Left ventricle myocardium inferior (tissue), 1 donor: ENCODE measurements at places on chromosomes 11 and 22.

DNA sequence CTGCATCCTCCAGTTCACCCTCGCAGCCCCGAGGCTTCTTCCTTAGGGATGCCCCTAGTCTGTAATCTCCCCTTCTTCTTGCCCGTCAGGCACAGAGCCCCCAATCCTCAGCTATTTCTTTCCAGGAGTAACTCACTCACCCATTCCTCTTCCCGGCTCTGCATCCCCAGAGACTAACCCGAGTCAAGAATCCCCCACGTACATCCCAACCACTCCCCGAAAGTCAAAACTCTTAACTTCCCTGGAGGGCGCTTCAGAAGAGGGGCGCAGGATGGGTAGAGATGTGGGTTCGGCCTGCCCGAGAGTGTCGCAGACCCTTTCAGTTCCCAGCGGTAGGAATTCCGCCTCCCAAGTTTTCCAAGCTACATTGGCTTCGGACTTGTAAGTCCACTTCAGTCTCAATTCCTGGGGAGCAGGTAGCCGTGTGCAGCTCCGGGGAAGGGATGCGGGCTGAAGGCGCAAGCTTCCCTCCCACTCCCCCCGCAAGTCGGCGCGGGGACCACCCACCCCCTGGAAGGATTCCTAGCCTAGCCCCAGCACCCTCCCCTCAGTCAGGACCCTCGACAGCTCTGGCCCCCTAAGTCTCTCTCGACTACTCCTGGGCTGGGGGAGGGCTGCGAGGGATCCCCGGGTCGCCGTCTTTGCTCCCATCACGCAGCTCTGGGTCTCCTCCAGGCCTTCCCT is 871 bp downstream of the BDNF start:
- DNase-seq, result no peak

DNA sequence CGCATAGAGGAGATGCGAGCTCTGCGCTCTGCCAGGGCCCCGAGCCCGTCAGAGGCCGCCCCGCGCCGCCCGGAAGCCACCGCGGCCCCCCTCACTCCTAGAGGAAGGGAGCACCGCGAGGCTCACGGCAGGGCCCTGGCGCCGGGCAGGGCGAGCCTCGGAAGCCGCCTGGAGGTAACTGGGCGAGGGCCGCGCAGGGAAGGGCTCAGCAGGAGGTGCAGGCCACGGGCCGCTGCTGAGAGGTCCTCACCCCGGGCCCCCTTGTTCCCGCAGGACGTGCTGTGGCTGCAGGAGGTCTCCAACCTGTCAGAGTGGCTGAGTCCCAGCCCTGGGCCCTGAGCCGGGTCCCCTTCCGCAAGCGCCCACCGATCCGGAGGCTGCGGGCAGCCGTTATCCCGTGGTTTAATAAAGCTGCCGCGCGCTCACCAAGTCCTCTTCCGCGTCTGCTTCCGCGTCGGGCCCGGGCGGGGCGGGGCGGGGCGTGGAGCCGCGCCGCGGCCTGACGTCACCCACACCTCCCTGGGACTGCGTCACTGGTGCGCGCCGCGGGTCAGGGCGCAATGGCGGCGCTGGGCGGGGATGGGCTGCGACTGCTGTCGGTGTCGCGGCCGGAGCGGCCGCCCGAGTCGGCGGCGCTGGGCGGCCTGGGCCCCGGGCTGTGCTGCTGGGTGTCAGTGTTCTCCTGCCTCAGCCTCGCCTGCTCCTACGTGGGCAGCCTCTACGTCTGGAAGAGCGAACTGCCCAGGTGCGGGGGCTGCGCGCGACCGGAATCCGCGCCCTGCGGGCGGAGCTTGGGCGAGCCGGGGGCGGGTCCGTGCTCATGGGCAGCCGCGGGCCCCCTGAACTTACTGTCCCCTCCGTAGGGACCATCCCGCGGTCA is at the start of gene RCE1:
Gene RCE1, plus strand, starts transcription at position 546 of the 880 bp plus-strand sequence. Its CDS starts 15 bp downstream, at position 561.
- peak; percentile 91 for DNase-seq

GRCh38 chr22:37203354-37204044 is 8.8 kb downstream of the SSTR3 start:
- no peak for DNase-seq

DNA sequence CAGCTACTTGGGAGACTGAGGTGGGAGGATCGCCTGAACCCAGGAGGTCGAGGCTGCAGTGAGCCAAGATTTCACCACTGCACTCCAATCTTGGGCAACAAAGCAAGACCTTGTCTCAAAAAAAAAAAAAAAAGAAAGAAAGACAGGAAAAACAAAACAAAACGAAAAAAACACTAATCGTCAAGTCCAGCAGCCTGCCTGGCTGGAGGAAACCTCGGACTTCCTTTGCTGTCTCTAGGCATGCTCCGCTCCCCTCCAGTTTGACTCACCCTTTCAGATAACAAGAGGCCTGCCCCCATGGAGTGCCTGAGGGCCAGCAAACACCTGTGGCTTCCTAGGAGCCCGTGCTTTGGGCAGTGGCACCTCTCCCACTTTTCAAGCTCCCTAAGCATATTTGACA is 28.8 kb upstream of the CHKA start:
- no peak for DNase-seq

- DNase-seq, result no peak
Measured at GRCh38 chr11:97354576-97354975, 964.8 kb downstream of the JRKL start.

DNA sequence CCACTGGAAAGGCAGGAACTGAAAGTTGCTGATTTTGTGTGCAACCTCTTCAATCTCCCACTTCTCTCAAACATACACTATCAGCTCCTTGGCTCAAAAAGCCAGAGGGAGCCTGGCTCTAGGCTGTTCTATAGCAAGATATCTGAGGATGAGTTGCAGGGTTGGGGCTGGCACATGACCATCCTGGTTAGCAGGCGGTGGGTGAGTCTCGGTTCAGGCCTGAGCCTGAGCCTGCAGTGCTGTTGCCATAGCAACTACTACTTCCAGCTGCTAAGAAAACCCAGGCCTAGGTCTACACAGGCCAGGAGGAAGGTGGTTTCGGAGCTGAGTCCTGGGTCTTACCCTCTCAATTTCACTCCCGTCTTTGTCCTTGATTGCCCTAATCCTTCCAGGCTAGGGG is 39.0 kb downstream of the CWC15 start:
- no peak for DNase-seq

- no peak for DNase-seq
Measured at GRCh38 chr11:6170226-6170625, at the start of gene OR52B2. OR52B2 (minus strand) TSS chr11:6170326; CDS start chr11:6170326, 0 bp downstream.

GRCh38 chr22:42644422-42645340 is 4.3 kb upstream of the ATP5MGL start:
- peak; percentile 67 for DNase-seq

GRCh38 chr11:72724851-72725723 is 27.1 kb downstream of the ARAP1 start:
- DNase-seq, result peak; percentile 69

- peak; percentile 36 for DNase-seq
Measured at GRCh38 chr11:120527111-120527761, 15.7 kb downstream of the GRIK4 start.

DNA sequence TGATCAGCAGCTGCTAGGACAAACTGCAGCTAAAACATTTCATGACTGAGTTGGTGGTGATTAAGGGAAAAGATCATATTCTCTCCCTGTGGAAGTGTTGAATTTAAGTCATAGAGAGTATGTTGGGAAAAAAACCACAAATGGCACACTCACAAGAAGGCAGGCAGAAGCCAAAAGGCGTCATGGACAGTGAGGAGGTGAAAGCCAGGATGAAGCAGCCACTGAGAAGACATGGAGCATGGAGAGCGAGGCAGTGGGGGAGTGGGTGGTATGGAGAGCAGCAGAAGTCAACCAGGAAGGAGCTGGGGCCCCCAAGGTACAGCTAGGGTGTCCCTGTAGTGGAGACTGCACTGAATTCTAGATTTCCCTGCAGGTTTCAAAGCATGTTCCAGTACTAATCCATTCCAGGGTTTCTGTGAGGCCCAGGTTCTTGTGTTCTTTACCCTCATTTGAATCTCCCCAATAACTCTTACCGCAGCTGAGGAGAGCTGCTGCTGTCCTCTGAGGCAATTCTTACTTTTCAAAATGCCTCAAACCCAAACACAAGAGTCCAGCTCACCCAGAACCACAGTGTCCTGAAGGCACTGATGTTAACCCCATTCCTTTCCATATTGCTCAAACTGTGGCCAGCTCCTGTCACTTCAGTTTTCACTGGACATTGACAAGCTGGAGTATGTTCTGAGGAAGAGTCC is 191.8 kb upstream of the E2F8 start:
- no peak for DNase-seq

DNA sequence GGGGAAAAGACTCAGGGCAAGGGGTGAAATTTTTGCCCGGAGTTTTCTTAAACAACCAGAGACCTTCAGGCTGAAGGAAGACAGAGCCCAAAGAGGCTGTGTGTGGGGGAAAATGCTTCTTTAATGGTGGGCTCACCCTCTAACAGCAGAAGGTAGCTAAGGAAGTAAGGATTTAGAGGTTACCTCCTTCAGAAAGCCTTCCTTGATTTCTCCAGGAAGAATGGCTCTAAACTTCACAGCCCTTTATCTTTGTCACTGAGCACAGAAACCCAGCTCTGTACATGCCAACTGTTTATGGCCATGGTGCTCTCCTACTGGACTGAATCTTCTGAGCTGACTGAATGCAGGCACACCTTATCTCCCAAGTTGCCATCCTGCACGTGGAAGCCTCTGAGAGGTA is 196.0 kb downstream of the TENM4 start:
- no peak for DNase-seq

GRCh38 chr11:133681901-133682300 is 149.6 kb upstream of the OPCML start:
- no peak for DNase-seq

DNA sequence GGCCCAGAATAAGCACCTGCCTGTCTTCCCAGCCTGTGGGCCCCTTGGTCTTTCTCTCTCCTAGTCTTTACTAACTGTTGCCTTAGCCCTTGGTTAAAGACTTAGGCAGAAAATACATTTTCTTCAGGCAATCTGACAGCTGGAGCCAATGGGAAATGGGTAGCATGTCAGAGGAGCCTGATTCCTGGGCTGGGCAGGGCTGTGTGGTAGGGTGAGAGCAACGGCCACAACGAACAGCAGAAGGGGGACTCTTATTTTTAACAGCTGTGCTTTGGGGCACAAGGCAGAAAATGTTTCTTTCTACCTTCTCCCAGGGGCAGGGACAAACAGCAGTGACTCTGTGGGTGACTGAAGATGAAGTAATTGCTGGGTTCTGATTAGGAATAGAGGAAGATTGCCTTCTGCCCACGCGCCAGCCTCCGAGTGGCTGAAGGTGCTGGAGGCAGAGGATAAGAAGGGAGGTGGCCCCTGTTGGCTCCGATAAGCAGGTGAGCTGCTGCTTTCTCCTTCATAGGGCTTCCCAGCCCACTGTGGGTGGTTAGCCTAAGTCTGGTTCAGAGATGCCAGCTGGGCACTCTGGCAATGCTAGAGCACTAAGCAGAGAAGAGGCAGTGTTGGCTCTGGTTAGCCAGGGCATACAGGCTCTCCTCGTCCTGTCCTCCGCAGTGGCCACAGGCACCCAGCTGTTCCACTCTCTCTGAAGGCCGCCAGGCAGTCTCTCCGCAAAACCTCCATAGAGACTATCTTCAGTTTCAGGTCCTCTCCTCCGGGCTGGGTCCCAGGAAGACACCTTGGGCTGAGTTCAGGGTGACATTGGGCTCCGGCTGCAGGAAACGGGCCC is 1.5 kb downstream of the YPEL4 start:
- no peak for DNase-seq

DNA sequence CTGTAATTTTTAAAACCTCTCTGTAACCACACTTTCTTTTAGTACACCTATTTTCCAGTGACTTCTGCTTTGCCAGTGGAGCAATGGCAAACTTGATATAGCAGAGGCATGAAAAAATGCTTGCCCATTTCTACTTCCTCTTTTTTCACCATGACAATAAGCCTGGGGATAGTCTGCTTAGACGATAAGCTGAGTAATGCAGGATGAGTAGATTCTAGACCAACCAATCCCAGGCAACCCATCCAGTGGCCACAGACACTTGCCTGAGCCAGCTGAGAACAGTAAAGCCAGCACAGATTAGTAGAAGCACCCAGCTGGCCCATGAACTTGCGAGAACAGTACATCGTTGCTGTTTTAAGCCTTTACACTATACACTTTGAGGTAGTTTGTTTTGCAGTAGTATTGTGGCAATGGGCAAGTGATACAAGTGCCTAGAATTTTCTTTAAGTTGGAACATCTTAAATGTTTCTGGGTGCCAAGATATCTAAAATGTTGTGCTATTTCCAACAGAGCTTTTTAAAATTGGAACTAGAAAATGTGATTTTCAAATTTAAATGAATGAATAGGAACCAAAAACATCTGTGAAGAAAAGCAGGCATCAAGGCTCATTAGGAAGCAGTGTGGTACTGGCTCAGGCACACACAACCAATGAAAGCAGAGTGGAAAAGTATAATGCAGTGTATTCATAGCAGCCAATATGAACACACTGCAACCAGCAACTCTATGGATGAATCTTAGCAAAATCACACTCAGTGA is 37.7 kb downstream of the DDI1 start:
- no peak for DNase-seq

GRCh38 chr11:63666874-63667273 is 4.3 kb downstream of the ATL3 start:
- no peak for DNase-seq
